ENCODE measurements at places on chromosomes 3 and 15.

GRCh38 chr3:78734048-78734637, 1033.7 kb downstream of the ROBO1 start:
- no peak for DNase-seq

DNA sequence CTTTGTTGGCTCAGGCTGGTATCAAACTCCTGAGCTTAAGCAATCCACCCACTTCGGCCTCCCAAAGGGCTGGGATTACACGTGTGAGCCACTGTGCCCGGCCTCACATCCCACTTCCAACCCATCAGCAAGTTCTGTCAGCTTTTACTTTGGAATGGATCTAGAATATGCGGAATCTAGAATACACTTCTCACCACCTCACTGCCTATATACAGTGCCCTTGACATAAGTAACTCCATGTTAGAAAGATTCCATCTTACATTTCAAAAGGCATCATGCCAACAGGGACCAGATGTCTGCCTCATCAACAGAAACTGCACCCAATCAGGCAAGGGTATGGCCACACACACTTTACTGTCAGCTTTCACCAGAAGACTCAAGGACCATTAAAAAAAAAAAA, 9.9 kb upstream of the RBSN start:
- no peak for DNase-seq

GRCh38 chr15:92468991-92469390, 75.3 kb downstream of the ST8SIA2 start:
- DNase-seq = no peak

- DNase-seq = no peak
Observed at GRCh38 chr15:88489321-88489720, 21.8 kb downstream of the MRPS11 start.

GRCh38 chr15:39018966-39019365, 454.4 kb upstream of the RASGRP1 start:
- DNase-seq = no peak

- no peak for DNase-seq
Observed at GRCh38 chr3:37952564-37952963, 38.0 kb upstream of the VILL start.
